ENCODE measurements at places on chromosomes 5 and 9.

- DNase-seq = no peak
Measured at GRCh38 chr9:89186960-89187359, 8.3 kb upstream of the SHC3 start.

DNA sequence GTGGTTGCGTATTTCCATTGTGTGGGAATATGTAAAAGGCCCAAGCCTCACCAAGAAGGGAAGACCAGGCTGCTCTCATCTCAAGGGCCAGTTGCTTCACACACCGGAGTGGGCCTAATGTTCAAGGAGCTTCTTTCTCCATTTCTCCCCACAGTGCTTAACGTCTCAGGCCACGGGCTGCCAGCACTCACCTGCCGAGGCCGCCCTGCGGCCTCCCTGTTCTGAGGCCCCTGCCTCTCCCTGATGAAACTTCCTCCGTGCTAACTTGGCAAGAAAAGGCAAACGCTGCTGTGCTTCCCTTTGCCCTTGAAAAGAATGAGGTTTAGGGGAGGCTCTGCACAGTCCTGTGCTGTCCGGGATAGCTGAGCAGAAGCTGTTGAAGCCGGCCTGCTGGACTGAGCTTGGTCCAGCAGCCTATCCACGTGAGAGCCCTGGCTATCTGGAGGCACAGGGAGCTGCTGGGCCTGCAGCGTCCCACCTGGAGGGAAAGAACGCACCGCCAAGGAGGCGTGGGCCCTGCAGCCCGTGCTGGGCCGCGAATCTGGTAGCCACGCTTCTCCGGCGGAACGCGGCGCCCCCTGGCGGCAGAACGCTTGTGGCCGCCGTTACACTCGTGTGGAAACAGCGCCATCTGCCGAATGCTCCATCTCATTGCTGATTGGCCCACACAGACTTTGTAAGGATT, 73.5 kb upstream of the PRSS3 start:
- DNase-seq = peak; percentile 82

DNA sequence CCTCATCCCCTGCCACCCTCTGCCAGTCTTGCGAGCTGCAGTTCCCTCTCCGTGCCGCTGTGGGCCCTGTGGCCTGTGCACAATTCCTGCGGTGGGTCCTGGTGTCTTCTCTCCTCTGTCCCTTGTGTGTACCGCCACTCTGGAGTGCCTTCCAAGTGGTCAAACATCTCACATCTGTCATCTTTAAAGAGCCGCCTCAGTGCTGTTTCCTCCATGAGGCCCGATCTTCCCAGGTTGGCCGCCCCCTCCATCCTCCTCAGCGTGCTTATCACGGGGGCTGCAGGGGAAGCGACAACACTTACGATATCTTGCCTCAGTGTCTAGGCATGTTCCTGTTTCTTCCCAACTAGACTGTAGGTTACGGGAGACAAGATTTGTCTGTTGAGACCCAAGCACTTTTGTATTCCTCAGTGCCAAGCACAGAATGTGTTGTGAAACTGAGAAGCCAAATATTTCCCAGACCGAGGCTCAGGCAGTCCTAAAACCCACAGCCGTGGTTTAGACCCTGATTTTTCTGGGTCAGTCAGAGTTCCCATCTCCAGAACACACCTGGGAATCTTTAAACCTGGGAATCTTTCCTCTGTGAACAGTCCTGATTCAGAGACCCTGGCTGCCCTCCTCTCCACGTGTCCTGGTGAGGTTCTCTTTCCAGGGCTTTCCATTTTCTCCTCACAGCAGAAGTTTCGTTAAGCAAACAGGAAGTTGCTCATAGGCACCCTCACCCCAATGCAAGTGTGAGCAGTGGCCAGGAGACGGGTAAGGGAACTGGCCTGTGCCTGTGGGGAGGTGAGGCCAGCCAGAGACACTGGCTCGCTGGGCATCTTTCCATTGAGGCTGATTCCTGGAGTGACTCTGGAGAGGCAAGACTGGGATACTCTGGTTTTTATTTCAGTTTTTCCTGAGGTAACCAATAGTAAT, 28.8 kb downstream of the SLC46A2 start:
- DNase-seq = peak; percentile 30

GRCh38 chr5:72397836-72398235, 77.7 kb downstream of the PTCD2 start:
- DNase-seq = no peak

- DNase-seq = peak; percentile 63
Measured at GRCh38 chr5:62790348-62790747, 211.7 kb downstream of the LRRC70 start.

DNA sequence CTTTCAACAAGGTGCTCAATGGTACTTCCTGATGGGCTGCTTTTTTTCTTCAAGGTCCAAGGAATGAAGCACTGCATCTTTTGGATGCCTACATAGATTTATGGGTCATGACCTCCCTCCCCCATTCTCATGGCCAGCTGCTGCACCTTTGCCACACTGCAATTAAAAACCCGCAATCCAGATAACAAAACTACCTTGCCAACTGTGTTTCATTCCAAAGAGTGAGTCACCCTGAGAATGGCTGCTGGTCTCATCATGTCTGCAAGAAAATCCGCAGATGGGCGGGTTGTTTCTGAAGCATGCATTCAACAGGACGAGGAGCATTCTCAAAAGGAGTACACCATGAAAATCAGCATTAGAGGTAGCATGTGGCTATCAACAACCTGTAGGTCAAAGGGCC, 139.8 kb downstream of the ELAVL2 start:
- DNase-seq = peak; percentile 74

- DNase-seq = peak; percentile 38
Measured at GRCh38 chr9:36192196-36192595, 1.5 kb downstream of the CLTA start.

- DNase-seq = no peak
Measured at GRCh38 chr5:88925692-88926490, 42.9 kb upstream of the MEF2C start.

- no peak for DNase-seq
Measured at GRCh38 chr9:126932871-126933321, 18.3 kb downstream of the RALGPS1 start.

DNA sequence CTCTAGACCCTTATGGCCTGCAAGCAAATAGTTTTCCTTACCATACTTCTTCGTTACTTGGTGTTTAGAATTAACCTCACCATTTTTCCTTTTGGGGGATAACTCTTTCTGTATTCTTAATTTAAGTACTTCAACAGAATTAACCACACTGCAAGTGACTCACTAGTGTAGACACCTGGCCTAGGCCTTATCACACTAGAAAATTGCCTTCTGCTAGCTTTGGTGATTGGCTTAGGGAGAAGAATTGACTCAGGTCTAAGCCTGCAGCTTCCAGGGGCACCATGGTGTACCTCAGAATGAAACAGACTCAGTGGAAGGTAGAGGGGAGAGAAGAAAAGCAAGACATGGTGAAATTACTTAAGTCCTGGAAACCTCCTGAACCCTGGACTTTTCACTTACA, 112.8 kb upstream of the HMHB1 start:
- DNase-seq = no peak

- no peak for DNase-seq
Measured at GRCh38 chr5:125961150-125961549, 462.1 kb upstream of the GRAMD2B start.

GRCh38 chr9:97502984-97503861, 1.8 kb downstream of the TMOD1 start:
- no peak for DNase-seq

- no peak for DNase-seq
Measured at GRCh38 chr5:31107091-31107518, 86.4 kb upstream of the CDH6 start.

GRCh38 chr9:88737031-88737430, 202.1 kb downstream of the NXNL2 start:
- no peak for DNase-seq

DNA sequence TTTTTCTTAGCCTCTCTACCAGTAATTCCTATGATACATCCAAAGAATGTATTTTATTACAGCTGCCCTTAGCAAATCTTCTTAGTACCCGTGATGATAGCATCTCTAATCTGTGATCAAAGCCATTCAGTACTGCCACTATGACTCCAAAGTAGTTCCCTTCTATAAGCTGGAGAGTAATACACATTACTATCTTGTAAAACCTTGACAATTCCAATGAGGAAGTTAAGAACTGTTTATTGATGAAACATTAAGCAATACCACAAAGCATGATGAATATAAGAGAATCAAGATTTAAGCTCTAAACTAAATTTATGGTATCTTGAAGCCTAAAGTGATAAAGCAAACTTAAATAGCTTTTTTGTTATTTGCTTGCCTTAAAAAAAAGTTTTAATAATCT, 86.1 kb downstream of the SMIM23 start:
- DNase-seq = no peak

GRCh38 chr9:119771341-119771740, 402.1 kb upstream of the BRINP1 start:
- no peak for DNase-seq

DNA sequence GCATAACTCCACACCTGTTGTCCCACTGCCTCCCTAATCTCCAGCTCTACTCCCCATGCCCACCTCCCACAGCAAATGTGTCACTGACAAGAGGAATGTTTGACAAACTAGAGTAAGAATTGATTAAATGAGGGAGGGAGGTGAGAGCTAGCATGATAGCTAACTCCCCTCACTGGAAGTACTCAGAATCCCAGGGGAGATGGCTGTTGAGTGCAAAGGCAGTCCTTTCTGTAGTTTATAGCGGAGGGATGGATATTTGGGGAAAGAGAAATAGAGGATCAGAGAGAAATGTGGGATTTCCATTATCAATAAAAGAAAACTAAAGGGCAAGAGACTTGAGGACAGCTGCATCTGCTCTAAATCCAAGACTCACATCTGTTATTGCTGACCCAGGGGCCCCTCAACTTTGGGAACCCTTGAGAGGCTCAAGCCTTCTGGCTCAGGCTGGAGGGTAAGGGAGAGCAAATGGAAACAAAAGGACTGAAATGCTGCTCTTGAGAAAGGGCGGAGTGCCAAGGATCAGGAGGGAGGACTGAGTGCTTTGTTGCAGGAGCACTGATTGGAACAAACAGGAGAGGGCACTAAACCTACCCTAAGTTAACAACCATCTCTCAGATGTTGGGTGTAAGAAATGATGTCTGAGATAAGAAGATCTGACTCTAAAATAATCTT, 372.1 kb downstream of the NTRK2 start:
- peak; percentile 3 for DNase-seq

DNA sequence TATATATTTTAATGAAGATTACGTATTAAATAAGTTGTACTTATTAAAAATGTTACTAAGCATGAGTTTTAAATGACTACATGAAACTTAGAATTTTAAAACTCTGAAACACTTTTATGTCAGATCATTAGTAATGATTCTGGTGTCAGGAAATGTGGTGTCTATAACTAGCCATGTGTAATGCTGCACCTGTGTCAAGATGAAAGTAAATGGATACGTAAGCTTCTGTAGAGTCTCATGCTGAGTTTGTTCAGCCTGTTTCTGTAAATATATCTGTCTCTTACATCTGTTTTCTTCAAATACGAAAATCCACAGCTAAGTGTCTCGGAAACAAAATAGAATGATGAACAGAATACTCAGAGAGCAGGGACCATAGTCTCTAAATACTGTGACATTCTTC, 278.0 kb upstream of the SMC2 start:
- DNase-seq = no peak

DNA sequence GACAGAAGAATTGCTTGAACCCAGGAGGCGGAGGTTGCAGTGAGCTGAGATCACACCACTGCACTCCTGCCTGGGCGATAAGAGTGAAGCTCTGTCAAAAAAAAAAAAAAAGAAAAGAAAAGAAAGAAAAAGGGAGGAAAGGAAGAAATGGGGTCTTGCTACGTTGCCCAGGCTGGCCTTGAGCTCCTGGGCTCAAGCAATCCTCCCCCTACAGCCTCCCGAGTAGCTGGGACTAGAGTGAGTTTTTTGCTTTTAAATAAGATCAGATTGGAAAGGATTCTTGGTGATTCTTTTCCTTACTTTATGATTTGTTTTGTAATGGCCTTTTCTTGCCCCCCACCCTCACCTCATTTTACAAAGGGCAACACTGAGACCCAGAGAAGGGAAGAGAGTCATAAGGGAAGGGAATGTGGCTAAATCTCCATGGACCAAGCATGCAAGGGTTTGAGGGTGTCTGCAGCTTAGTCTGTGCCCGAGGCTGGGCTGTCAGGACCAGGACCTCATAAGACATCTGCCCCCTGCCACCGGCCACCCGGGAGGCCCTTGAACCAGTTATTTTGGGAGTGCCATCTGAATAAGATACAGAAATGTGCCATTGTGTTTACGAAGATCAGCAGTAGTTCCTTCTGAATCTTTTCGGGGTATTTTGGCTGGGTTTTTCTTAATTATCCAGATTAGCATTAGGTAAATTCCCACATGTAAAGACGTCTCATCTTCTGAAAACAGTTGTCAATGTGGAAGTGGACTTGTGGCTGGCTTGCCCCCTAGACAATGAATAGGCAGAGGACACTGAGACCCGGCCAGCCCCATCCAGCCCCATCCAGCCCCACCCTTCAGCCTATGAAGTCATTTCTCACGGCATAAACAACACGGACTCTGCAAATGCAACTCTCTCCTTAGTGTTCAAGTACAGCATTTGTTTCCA, 44.5 kb upstream of the GRHPR start:
- no peak for DNase-seq

DNA sequence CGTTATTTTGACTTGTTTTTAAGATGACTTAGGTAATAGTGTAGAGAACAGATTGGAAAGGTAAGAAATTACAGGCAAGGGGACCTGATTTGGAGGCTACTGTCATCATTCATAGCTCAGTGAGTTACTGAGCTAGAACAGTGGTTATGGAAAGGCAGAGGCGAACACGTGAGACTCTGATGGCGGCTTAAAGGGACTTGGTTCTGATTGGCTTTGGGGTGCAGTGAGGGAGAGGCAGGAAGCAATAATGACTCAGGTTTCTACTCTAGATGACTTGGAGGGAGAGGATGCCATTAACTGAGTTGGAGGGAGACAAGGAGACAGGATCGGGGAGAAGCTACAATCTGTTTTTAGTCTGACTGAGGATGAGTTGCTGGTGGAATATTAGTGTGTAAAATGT, 3.0 kb downstream of the F2RL2 start:
- DNase-seq = no peak

DNA sequence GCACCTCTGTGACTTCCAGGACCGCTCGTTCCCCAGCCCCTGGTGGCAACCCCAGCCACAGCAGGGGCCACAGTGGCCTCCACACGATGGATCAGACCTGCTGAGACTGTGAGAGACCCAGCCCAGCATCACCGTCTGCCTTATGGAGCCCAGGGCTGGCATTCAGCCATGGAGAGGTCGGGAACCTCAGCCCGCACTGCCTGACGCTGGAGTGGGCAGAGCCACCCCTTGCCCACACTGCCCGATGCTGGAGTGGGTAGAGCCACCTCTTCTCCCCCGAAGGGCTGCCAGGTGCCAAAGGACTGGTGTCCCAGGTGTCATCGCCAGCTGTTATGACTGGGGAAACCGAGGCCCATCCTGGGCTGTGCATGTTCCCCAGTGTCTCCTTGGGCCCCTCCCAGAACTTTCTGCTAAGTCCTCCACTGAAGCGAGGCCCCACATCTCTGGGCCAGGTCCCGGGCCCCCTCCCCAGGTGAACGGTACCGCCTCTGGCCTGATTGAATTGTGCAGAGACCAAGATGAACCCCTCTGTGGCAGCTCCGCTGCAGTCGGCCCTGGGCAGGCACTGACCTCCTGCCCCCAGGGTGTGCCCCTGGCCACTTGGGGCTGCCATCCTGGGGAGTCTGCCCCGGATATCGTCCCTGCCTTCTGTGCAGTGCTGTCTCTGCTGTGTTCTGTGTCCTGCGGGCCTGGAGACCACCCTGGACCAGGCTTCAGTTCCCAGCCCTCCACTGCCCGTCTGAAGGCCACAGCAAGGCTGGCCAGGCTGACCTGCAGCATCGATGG, 137.1 kb downstream of the ADAMTS2 start:
- no peak for DNase-seq

All from MCF 10A (cell line).